ENCODE measurements at places on chromosomes 2 and 18. TPM values are rescaled to one million over a fixed set of nuclear protein-coding genes. Genes with fewer than 3 reads are reported as not detected.

Gene SCN7A
- polyA plus RNA-seq, result 31.2 TPM

Gene WNT6
- 0.13 TPM for polyA plus RNA-seq

DNA sequence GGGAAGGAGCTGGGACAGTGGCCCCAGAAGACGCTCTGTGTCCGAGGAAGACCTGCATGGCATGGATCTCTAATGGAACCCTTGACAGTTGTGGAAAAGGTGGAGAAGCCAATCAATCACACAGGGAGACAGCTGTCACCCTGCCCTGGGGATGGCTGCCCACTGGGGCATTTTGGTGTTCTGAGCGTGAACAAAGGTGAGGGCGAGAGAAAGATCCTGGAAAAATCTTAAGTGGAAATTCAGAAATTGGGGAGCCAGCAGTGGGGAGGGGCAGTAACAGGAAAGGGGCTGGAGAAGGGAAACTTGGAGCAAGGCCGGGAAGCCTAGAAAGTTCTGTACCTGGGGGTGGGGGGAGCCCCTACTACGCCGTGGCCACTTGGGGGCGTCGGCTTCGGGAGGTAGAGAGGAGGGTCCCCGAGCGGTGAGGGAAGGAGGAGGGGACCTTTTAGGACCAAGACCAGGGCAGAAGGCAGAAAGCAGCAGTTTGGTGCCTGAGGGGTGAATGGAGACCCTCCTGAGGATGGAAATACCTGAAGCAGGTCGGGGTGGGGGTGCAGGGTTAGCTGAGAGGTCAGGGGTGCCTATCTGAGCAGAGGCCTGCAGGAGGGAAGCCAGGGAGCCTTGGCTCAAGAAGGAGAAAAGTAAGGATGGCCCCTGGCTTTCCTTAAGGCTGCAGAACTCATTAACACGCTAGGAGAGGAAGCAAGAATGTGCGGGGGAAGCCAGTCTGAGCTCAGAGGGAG is 30.0 kb downstream of the NGEF start:
- no peak overlapping the region for H3K27ac ChIP-seq
- no peaks in the 10 kb centered on the region for H3K4me1 ChIP-seq
- DNase-seq, result no peak
- no peaks in the 10 kb centered on the region for H3K36me3 ChIP-seq
- no peak overlapping the region for H3K4me3 ChIP-seq

DNA sequence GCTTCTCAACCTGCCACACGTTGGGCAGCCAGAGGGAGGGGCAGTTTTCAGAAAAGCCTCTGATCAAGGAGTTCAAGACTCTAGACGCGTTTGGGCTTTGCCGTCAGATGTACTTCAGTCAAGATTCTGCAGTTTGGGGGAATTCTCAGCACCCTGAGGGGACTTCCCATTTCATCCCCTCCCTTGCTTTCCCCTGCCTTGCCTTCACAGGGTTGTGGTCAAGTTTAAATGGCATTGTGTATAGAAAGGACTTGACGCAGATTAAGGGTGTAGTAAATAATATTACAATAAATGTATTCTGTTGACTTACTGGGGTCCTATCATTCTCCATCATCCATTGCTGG is 198.3 kb upstream of the NABP1 start:
- no peaks in the 10 kb centered on the region for H3K36me3 ChIP-seq
- H3K27ac ChIP-seq, result no peak overlapping the region
- H3K4me1 ChIP-seq, result peaks cover 6% of the 10 kb centered on the region

- H3K27ac ChIP-seq, result no peak overlapping the region
- H3K36me3 ChIP-seq, result no peaks in the 10 kb centered on the region
- H3K27me3 ChIP-seq, result no peaks in the 10 kb centered on the region
- peaks cover 3% of the 10 kb centered on the region for H3K4me1 ChIP-seq
- H3K4me3 ChIP-seq, result no peak overlapping the region
These were observed 642.7 kb downstream of the ARHGAP15 start for GRCh38 chr2:143771939-143772338.

- no peak overlapping the region for H3K27ac ChIP-seq
- H3K36me3 ChIP-seq, result no peaks in the 10 kb centered on the region
- H3K27me3 ChIP-seq, result no peaks in the 10 kb centered on the region
- H3K4me1 ChIP-seq, result peaks cover 18% of the 10 kb centered on the region
These were observed 184.1 kb downstream of the HDAC4 start for GRCh38 chr2:239216614-239217273.
